ENCODE measurements at places on chromosomes 12 and 14.

DNA sequence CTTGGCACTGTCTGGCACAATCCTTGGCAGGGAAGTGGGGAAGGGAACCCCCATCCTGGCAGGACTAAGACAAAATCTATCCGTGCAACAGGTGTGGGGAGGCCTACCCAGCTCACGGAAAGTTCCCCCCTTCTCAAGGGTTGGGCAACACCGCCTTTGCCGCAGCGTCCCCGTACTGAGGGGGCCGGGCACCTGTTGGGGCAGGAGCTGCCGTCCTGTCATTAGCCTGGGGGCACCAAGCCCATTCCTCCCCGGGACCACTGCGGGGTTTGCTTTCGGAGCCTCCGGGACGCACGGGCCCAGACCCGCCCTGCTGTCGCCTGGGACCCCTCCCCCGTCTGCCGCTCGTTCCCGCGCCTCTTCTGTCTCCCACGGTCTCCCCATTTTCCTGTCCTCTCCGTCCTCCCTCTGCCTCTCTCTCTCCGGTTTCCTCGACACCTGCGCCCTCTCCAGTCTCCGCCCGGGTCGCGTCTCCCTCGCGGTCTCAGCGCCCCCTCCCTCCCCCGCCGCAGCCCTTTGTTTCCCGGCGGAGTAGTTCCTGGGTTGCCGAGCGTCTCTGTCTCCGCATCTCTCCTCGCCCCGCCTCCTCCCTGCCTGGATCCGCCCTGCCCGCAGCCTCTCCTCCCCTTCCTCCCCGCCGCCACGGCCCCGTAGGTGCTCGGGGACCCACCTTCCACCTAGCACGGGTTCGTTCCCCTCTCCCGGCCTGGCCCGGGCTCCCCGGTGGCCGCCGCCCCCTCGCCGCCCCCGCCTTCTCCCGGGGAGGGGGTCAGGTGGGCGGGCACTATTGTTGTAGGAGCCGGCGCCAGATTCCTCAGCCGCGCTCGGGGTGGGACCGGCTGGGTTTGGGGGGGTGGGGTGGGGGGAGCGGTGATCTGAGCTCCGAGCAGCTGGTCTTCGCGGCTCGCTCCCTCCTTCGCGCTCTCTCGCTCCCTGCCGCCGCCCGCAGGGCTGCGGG is at the start of gene CACNB3:
CACNB3 (plus strand) TSS at position 624 of the 958 bp plus-strand sequence. CDS start 434 bp downstream, outside the sequence.
- peak; percentile 64 for DNase-seq

DNA sequence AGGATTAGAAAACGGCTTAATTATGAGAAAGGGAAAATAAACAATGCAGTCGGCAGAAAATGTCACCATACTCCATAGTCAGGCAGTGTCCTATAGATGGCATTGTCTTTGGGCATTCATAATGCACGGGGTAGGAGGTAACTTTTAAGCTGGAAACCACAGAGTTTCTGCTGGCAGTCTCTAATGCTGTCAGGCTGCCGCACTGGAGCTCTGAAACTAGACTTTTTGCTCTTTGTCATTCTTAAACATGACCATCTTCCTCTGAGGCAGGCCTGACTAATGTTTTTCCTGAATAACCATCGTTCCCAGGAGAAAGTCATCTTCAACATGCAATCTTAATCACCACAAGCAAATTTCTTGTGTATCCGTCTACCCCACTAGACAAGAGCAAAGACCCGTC is 108.8 kb downstream of the ETNK1 start:
- no peak for DNase-seq

GRCh38 chr12:11595080-11595479 is 54.4 kb upstream of the ETV6 start:
- no peak for DNase-seq

- DNase-seq: no peak
Observed at GRCh38 chr12:591167-592023, 71.8 kb downstream of the NINJ2 start.

DNA sequence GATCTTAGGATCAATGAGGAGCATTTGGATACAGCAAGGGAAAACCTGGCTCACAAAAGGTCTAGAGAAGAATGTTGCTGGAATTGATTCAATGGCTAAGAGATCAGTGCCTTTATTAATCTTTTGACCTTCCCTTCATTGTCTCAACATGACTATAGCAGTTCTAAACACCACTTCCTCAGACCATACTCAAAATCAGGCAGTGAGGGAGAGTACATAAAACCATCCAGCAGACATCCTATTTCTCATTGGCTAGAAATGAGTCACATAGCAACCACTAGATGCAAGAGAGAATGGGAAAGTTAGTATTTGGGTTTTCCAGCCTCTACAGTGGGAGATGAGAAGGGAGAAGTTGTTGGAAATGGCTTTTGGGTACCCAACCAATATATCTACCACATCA is 151.4 kb upstream of the NUDT4 start:
- DNase-seq: no peak

Data from activated CD4-positive, alpha-beta T cell treated with anti-CD3 and anti-CD28 coated beads, Interleukin-2, amount 50 U/mL, for 16 hours (primary cell).